ENCODE measurements at places on chromosomes 2 and 18.
A peak's percentile ranks its signal among the peaks of the same experiment; 100 is the strongest.

GRCh38 chr2:224971214-224971613, 71.1 kb downstream of the DOCK10 start:
- no peak for DNase-seq

GRCh38 chr2:352696-353095, 64.8 kb upstream of the ALKAL2 start:
- no peak for DNase-seq

- DNase-seq, result no peak
Observed at GRCh38 chr2:105683011-105683492, 61.7 kb upstream of the NCK2 start.

GRCh38 chr2:96254571-96254970, 11.2 kb downstream of the TMEM127 start:
- DNase-seq, result no peak

GRCh38 chr2:149783284-149783683, 195.7 kb upstream of the MMADHC start:
- no peak for DNase-seq

DNA sequence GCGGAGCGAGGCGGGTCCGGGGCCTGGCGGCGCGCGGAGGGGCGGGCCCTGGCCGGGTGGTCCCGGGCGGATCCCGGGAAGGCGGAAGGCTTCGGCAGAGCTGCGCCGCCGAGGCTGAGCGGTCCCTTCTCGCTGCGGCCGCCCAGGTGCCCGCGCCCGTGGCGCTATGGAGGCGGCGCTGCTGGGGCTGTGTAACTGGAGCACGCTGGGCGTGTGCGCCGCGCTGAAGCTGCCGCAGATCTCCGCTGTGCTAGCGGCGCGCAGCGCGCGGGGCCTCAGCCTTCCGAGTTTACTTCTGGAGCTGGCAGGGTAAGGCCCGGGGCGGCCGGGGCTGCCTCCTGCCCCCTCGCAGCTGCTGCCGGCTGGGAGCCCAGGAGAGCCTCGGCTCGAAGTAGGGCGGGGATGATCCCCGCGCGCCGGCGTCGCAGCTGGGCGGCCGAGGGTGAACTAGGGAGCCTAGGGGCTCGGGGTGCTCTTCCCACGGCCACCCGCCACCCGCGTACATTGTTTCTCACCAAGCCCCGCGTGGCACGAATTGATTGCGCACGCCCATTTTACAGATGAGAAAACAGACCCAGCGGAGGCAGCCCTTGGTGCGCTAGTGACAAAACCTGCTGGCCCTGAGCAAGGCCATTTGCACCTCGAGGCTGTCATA, at the start of gene SLC66A3:
SLC66A3 (plus strand) TSS at position 87 of the 655 bp plus-strand sequence; CDS start at position 167, 80 bp downstream.
- peak; percentile 75 for DNase-seq
